ENCODE measurements at places on chromosomes 1 and 21. TPM values are rescaled to one million over a fixed set of nuclear protein-coding genes. Genes with fewer than 3 reads are reported as not detected.

Gene FCRLB
- 1.5 TPM for total RNA-seq

Gene CACNA1S
- total RNA-seq: not detected

Gene NID1
- 0.08 TPM for total RNA-seq

- DNase-seq: no peak
These were observed 56.2 kb upstream of the DPH5 start for GRCh38 chr1:101081496-101082488.

GRCh38 chr1:230823931-230824381 is 44.4 kb downstream of the C1orf198 start:
- DNase-seq: no peak

GRCh38 chr1:206036663-206037455 is 13.2 kb upstream of the CTSE start:
- no peak for DNase-seq
